ENCODE measurements at places on chromosomes 13 and 19.

DNA sequence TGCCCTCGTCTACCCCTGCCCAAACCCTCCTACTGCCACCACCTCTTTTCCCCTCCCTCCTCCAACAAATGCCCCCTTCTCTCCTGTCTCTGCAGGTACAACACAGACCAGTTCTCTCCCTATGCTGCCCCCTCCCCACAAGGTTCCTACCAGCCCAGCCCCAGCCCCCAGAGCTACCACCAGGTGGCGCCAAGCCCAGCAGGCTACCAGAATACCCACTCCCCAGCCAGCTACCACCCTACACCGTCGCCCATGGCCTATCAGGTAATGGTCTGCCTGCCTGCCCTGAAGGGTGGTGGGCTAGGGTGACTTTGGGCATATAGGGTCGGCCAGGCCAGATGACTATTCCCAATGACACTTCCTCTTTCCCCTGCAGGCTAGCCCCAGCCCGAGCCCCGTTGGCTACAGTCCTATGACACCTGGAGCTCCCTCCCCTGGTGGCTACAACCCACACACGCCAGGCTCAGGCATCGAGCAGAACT is 6.5 kb upstream of the TIMM50 start:
- peak; percentile 43 for DNase-seq

GRCh38 chr19:9054765-9055164 is 32.1 kb upstream of the OR1M1 start:
- DNase-seq: no peak

- DNase-seq: no peak
Observed at GRCh38 chr19:50542943-50543342, 25.3 kb downstream of the LRRC4B start.

GRCh38 chr13:102642475-102642874 is 45.7 kb downstream of the TPP2 start:
- DNase-seq: no peak

- no peak for DNase-seq
Observed at GRCh38 chr13:105365021-105365550, 1170.4 kb downstream of the EFNB2 start.

DNA sequence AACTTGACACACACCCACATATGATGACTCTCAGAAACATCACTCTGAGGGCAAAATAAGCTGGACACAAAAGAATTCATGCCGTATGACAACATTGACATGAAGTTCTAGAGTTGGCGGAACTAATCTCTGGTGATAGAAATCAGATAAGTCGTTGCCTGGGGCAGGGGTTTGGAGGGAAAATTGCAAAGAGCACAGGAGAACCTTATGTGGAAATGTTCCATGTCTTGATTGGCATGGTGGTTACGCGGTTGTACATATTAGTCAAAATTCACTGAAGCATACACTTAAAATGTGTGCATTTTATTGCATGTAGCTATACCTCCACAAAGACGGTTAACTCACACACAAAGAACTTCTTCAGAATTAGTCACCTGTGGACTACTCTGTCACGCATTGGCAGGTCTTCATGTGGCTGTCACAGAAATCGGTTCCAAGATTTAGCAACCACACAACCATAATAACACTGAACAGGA is 137.8 kb upstream of the GJB6 start:
- DNase-seq: no peak

DNA sequence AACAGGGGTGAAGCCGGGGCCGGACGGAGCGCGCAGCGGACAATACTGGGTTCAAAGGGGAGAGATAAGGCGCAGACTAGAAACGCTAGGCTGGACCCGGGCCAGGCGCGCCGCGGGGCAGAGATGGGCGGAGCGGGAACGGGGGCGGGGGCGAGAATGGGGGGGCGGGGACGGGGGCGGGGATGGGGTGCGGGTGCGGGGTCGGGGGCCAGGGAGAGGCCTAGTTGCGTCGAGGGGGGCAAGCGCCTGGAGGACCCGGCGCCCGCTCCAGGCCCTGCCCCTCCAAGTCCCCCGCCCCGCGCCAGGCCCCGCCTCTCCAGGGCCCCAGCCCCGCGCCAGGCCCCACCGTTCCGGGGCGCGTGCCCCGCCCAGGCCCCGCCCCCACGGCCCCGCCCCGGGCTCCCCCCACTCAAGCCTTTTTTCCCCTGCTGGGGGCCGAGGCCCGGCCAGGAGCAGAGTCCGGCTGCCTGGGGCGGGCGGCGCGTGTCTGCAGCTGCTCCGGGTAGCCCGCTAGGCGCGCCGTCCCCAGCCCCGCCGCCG is at the start of gene CERS4:
Gene CERS4, plus strand, starts transcription at position 449 of the 540 bp plus-strand sequence. CDS start 41,707 bp downstream, outside the sequence.
- peak; percentile 61 for DNase-seq

DNA sequence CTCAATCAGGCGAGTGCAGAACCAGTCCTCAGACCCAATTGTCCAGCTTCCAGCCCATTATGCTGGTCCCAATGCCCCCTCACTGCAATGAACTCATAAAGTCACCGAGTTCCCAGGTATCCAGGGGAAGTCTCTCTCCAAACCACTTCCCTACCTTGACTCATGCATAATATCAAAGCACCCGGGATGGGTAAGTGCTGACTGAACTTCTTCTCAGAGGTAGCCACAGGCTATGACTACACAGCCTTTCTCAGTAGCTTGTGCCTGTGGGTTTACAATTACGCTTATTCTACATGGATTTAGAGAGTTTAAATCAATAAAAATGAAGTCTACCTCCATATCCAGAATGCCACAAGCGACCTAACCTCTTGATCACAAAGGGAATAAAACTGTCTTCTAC is 1.7 kb upstream of the C13orf42 start:
- no peak for DNase-seq

GRCh38 chr19:57900311-57900710 is 11.5 kb upstream of the ZNF814 start:
- DNase-seq: no peak

- no peak for DNase-seq
Observed at GRCh38 chr13:20518660-20519100, 7.0 kb downstream of the CRYL1 start.

DNA sequence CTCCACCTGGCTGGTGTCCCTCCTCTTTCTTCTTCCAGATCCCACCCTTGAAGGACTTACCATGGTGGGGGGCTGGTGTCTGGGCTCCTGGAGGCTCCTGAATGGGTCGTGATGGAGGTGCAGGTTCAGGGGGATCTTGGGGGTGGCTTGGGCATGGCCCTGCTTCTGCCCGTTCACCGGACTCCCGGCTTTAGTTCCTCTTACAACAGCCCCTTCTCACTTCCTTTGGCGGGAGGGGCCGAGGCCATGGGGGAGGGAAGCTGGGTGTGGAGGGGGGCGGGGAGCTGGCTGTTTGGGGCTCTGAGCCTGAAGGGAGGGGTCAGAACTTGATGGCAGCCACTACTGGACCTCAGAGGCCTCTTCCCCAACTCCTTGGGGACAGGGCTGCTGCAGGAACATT is at the start of gene MYO1F:
Gene MYO1F, minus strand, starts transcription at position 196 of the 400 bp plus-strand sequence. Its CDS starts 133 bp downstream, at position 63.
- DNase-seq: peak; percentile 61

DNA sequence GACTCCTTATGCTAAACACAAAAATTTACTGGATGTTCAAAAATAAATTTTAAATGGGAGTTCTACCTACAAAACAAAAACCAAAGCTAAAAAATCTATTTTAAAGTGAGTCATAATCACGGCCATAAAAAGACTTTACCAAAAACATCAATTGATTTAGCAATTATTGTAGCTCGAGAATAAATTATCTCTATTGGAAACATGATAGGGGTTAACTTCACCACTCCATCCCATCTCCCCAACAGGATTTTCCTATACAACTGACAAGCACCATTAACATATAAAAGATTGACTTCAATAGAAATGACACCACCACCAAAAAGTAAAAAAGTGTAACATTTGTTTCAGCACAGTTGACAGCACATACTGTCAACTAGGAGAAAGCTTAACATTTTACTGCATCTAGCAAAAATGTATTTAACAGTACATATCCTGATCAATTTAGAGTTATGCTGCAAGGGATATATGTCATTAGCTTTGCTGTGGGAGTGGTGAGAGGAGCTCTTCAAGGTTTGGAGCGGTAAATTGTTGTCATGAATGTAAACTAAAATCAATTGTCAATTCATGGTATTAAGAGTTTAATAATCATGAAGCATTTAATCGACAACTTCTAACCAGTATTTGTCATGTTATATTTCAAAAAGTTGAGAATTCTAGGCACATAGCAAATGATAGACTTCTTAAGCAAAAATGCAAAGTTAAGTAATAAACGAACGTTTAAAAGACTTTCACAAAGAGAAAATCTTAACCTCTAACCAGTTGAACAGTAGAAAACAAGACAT is 3.8 kb downstream of the UBL3 start:
- DNase-seq: no peak

DNA sequence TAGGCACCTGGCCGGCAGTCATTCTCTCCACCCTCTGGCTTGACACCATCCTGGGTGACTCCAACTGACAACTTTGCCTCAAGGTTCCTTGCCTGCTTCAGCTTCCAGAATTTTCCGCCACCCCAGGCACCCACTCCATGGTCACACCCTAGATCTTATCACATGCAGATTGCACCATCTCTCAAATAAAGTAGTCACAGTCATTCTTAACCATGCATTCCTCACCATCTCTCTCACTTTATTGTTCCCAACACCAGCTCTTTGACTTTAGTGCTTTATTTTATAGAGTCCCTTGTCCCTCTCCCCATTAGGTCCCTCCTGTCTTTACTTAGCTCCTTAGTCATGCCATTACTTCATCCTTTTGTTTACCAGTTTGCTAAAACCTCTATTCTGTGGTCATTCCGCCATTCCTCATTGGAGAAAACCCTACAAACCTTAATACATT is 351.7 kb downstream of the SPRY2 start:
- DNase-seq: no peak

DNA sequence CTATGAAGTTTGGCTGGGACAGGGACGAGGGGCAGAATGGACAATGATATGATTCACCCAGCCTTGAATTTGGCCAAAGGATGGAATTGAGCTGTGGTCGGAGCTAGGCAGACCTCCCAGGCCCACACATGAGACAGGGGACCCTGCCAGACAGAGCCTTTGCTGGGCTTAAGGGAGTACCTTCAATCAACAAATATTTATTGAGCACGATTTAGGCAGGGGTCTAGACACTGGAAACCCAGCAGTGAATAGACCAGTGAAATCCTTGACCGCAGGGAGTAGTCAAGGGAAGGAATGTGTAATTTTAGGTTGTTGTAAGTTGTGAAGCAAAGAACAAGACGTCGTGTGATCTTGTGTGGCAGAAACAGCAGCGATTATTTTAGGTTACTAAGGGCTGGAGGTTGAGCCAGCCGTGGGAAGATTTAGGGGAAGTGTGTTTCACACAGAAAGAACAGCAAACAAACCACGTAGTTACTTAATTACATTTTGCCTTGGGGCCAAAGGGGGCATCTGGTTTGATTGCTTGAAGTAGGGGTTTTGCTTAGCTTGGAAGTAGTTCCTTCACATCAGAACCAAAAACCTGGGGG is 16.9 kb upstream of the AP1M2 start:
- DNase-seq: no peak

- peak; percentile 28 for DNase-seq
Observed at GRCh38 chr19:50513746-50514345, at the start of gene ASPDH. TSS of gene ASPDH (minus strand) at chr19:50513913. CDS start at chr19:50513823, 90 bp downstream.

- DNase-seq: no peak
Observed at GRCh38 chr19:11598103-11598483, 810 bp downstream of the ZNF627 start.

- DNase-seq: no peak
Observed at GRCh38 chr19:29323021-29323430, 110.1 kb upstream of the UQCRFS1 start.

DNA sequence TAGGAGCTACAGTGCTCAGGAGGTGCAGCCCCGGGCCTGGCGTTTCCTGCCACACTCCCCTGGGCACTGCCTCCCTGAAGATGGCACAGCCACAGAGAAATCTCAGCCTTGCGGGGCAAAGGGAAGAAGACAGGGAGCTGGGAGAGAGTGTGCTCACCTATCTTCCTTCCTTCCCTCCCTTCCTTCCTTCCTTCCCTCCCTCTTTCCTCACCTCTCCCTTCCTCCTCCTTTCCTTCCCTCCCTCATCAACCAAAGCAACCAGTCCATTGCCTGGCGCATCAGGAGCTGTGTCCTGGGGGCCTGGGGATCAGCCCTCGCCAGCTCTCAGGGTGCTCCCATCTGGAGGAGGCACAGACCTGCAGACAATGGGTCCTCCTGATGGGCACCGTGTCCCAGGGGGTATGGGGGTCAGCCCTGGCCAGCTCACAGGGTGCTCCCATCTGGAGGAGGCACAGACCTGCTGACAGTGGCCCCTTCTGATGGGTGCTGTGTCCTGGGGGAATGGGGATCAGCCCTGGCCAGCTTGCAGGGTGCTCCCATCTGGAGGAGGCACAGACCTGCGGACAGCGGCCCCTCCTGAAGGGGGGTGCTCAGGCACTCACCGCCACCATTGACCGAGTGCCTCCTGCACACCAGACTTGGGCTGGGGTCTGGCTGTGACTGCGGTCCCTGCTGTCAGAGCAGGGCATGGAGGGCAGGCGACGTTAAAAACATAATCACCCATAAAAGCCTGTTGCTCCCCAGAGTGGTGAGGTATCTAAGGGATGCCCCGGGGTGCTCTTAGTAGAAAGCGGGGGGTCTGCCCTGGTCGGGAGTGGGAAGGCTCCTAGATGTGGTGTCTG is 120.2 kb downstream of the URI1 start:
- DNase-seq: no peak

DNA sequence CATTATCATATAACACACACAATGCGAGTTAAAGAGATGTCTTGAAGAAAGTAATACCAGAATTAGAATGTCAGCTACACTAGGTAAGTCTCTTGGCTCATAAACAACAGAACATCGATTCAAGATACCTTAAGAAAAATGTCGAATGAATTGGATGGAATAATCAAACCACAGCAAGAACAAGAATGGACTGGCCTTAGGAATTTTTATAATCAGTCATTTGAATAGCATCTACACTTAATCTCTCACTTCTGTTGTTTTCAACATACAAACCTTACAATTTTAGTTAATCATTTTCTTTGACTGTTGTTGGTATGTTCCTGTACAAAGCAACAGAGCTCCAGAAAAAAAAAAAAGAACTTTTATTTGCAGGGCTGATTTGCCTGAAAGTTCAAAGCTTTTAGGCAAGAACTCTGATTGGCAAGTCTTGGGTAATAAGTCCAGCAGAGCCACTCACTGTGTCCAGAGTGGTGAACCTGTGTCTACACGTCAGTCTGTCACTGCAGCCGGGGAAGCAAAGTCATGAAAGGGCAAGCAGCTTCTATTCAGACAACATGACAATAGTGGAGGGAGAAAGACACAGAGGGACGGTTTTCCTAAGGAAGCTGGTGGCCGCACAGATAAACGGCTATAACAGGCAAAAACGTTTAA is 1026.1 kb upstream of the MIR17HG start:
- DNase-seq: no peak
